ENCODE measurements at places on chromosomes 5 and 9.

- no peak for DNase-seq
These were observed 127.0 kb upstream of the PALM2AKAP2 start for GRCh38 chr9:109652971-109653370.

- DNase-seq = no peak
These were observed 67.0 kb downstream of the CETN3 start for GRCh38 chr5:90342576-90342975.

- no peak for DNase-seq
These were observed 7.3 kb downstream of the SH3RF2 start for GRCh38 chr5:145943674-145944121.

DNA sequence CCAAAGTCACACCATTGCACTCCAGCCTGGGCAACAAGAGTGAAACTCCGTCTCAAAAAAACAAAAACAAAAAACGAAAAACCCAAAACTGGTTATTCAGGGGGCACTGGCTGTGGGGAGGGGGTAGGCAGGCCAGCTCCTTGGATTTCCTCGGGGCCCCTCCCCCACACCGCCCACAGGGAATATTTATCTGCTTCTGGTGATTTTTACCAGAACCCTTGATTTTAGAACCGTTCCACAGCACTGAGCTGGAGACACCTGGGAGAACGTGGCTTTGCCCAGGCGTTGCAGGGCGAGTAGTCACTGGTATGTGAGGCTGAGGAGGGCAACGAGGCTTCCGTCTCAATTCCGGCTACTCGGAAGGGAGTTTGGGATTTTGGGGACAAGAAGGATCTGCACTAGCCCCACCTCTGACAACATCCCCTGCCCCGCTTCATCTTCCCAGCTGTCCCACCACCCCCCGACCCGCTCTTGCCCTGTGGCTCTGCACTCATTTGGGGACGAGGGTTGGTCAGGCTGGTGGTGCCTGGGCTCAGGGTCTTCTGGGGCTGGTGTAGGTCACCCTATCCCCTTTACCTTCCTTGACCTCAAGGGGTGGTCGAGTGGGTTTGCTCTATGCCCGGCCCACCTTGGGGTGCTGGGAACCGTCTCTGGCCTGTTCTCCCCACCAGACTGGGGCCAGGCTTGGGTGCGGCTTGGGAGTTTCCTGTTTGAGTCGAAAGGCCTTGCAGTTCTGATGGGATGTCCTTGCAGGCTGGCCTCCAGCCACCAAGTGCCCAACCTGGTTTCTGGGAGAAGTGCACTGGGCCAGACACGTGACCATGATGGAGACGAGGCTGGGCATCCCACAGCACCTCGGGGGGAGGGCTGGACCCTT lies 3.5 kb downstream of the AHRR start:
- DNase-seq = no peak

GRCh38 chr5:38905516-38905915 lies 59.7 kb downstream of the OSMR start:
- DNase-seq = no peak

GRCh38 chr9:37986771-37987258 lies 82.2 kb downstream of the SHB start:
- no peak for DNase-seq

DNA sequence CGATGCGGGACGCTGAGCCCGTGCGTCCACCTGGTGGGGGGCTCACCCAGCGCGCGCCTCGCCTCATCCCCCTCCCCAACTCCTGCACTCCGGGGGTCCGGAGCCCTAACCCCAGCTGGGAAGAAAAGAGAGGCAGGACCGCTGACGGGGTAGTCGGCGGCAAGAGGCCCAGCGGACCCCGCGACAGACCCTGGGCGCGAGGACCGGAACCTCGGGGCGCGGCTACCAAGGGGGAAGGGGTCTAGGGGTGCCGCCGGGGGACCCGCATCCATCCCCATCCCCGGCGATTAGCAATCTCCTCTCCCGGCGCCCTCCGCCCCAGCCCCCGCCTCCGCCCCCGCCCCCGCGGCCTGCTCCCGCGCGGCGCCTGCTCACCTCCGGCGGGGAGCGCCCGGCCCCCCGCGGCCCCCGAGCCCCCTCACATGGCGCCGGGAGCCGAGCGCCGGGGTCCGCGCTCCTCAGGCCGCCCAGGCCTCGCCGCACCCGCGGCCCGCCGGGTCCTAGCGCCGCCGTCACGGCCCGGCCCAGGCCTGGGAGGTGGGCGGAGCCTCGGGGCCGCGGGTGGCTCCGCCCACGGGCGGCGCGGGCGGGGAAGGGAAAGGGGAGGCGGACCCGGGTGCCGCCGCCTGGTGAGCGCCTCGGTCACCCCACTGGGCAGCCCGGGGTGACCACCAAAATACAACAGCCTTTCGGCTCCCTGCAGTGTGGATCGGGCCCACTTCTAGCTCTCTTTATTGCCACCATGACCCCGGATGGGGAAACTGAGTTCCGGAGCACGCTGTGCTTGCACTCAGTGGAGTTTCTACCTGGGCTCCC lies at the start of gene ST6GALNAC6:
Gene ST6GALNAC6, minus strand, starts transcription at position 476 of the 816 bp plus-strand sequence. CDS start 1,622 bp downstream, outside the sequence.
- DNase-seq = no peak

GRCh38 chr9:81112627-81113452 lies 576.5 kb downstream of the TLE1 start:
- no peak for DNase-seq

GRCh38 chr5:90473396-90474234 lies 956 bp downstream of the MBLAC2 start:
- DNase-seq = no peak

Measured in Panc1 (cell line).